Posterior vena cava (tissue), 2 donors: ENCODE measurements at places on chromosomes 16 and 17. TPM values are rescaled to one million over a fixed set of nuclear protein-coding genes. Genes with fewer than 3 reads are reported as not detected.

GRCh38 chr17:45705123-45706009, 78.8 kb upstream of the CRHR1 start:
- DNase-seq, result peak; percentile 36

DNA sequence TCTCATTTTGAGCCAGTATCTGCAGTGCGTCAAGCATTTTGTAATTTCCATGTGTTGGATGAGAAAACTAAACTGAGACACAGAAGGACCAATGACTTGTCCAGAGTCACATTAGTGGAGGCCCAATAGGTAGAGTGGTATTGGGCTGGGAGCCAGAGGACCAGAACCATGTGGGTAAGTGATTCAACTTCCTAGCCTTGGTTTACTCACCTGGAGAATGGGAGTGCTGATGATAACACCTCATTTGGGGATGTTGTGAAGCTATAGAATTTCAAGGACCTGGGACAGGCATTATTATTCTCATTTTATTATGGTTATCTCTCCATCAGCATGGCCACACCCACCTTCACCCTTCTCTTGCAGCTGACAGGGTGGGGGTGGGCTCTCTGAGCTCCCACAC, 8.1 kb downstream of the CPNE2 start:
- no peak for DNase-seq

GRCh38 chr16:24975428-24975889, 39.7 kb downstream of the ARHGAP17 start:
- no peak for DNase-seq

Gene TBC1D3E
- total RNA-seq, result not detected

DNA sequence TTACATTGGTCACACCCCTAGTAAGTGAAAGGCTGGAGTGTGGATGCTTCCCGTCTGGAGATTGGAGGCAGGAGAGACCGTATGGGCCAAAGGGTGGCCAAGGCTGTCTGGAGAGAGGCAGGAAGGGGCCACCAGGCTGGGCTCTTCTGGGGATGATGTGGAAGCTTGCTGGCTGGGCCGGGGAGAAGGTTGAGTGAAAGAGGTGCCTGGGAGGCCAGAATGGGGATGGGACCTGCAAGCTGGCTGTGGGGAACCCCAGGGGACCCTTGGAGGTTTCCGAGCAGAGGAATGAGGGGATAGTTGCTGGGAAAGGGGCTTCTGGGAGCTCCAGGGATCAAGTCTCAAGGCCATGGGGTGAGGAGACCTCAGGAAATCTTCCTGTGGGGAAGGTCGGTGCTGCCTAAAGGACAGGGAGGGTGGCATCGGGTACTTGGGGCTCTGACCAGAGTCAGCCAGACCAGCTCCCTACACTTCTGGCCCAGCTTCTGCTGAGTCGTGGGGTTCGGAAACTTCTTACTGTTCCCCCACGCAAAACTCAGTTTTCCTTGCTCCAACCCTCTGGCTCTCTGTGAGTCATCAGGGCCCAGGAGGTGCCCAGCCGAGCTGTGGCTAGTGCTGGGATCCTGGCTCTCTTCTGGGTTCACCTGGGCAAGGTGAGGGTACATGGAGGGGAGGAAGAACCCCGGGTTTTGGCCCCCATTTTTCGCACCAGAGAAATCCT, 3.1 kb downstream of the MRC2 start:
- DNase-seq, result no peak

Gene RUNDC3A
- total RNA-seq, result 0.83 TPM

Gene ZFP3
- 4.6 TPM for total RNA-seq

DNA sequence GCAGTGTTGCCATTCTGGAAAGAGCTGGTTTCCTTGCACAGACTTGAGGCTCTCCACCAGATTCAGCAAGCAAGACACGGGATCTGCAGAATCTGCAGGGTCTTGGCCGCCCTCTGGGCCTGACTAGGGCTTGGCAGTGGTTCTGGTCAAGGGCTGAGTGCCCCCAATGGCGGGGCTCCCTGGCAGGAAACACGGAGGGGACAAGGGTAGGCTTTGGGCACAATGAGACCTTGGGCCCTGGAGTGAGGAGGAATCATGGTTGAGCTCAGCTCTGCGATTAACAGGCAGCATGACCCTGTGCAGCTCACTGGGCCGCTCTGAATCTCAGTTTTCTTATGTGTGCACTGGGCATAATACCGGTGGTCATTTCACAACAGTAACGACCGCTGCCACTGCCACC, 249.9 kb downstream of the GSG1L start:
- peak; percentile 47 for DNase-seq
